ENCODE measurements at places on chromosomes 5 and 9. TPM values are rescaled to one million over a fixed set of nuclear protein-coding genes. Genes with fewer than 3 reads are reported as not detected.
A peak's percentile ranks its signal among the peaks of the same experiment; 100 is the strongest.

Gene TMEM245
- total RNA-seq, result 34.4 TPM

Gene CXXC5
- total RNA-seq, result 2.1 TPM

Gene SHISAL2B
- total RNA-seq, result not detected

Gene IFNE
- total RNA-seq, result not detected

Gene BTNL3
- total RNA-seq, result not detected

Gene MOCS2
- 25.9 TPM for total RNA-seq

- DNase-seq, result no peak
These were observed 505.9 kb upstream of the MEF2C start for GRCh38 chr5:89388872-89389271.

- DNase-seq, result no peak
These were observed 56.4 kb downstream of the LHFPL2 start for GRCh38 chr5:78591972-78592700.

DNA sequence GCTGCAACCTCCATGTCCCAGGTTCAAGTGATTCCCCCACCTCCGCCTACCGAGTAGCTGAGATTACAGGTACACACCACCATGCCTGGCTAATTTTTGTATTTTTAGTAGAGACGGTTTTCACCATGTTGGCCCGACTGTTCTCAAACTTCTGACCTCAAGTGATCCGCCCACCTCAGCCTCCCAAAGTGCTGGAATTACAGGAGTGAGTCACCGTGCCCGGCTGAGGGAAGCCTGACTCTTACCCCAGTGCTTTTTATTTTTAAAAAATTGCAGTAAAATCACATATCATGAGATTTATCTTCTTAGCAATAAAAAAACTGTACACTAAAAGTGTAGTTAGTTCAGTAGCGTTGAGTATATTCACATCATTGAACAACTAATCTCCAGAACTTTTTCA is 105.3 kb downstream of the SLIT3 start:
- no peak for DNase-seq

GRCh38 chr5:145960848-145961600 is 24.6 kb downstream of the SH3RF2 start:
- DNase-seq, result no peak

- DNase-seq, result no peak
These were observed 106.3 kb upstream of the IRX1 start for GRCh38 chr5:3489239-3489843.

- no peak for DNase-seq
These were observed 110.9 kb upstream of the ANKRD55 start for GRCh38 chr5:56343988-56344387.

- no peak for DNase-seq
These were observed 755.5 kb upstream of the ADAMTS16 start for GRCh38 chr5:4384649-4385048.

GRCh38 chr5:150656191-150657132 is 4.6 kb upstream of the MYOZ3 start:
- DNase-seq, result peak; percentile 75

DNA sequence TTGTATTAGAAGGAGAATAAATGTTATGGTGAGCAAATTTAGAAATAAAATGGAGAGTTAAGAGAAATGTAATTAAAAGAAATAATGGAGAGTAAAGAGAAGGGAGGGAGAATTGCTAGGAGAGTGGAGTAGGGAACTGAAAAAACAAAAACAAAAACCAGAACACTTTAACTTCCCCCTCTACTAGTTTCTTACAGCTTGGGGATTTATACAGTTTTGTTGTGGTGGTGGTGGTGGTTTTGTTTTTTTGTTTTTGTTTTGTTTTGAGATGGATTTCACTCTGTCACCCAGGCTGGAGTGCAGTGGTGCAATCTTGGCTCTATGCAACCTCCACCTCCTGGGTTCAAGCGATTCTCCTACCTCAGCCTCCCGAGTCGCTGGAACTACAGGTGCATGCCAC is 322.4 kb downstream of the TMEM167A start:
- no peak for DNase-seq

- DNase-seq, result no peak
These were observed 44.9 kb upstream of the SYNPO start for GRCh38 chr5:150595466-150596031.

GRCh38 chr5:124671193-124671592 is 75.2 kb downstream of the ZNF608 start:
- DNase-seq, result no peak

DNA sequence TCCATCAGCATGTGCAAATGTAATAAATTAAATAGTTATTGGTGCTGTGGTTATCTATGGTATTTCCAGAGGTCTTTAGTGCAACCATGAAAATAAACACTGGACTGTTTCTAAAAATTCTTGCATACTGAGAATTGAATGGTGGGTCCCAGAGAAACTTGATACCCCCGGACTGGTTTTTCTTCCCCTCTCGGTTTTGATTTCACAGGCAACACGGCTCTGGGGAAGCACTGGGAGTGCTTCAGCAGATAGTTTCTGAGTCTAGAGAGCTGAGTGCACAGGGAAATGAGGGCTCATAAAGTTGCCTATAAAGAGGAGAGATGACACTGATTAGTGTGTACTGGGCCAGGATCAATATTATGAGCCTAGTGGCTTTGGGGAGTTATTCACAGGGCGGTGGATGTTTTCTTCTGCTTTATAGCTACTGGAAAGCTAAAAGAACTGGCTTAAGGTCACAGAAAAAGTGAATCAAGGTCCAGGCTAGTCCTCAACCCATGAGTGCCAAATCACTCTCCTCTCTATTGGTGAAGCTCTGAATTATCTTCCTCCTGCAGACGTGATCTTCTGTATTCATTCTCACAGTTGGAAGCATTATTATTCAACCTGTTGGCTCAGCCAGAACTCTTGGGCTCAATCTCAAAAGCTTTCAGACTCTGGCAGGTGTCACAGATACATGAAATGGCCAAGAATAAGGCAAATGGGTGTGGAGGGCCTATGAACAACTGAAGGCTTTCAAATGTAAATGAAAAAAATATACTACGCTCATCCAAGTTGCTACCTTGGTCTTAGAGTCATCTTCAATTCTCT is 170.2 kb upstream of the HMHB1 start:
- no peak for DNase-seq

- no peak for DNase-seq
These were observed 6.0 kb downstream of the UGCG start for GRCh38 chr9:111902391-111903139.

- no peak for DNase-seq
These were observed 2.9 kb upstream of the SCAI start for GRCh38 chr9:125146247-125146646.

DNA sequence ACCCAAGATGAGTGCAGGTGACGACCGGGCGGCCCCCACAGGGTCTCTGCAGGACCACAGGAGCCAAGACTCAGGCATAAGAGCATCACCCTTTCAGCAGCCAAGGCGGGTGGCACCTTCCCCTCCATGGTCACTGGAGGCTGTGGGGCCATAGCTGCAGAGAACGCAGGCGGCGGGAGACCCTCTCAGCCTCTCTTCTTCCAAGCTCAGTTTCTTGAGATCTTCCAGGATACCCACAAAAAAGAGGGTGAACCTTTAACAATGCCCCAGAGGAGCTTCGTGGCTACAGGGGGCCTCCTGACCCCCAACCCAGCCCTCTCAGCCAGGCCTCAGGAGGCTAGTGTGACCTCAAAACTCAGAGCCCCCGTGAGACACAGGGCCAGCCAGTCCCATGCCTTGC is 5.8 kb upstream of the TBC1D9B start:
- no peak for DNase-seq

GRCh38 chr9:137188490-137189296 is at the start of the genes ANAPC2 and SSNA1:
TSS of gene ANAPC2 (minus strand) at chr9:137188560. CDS start at chr9:137188532, 28 bp downstream.
TSS of gene SSNA1 (plus strand) at chr9:137188676. CDS start at chr9:137188727, 51 bp downstream.
- DNase-seq, result peak; percentile 89

DNA sequence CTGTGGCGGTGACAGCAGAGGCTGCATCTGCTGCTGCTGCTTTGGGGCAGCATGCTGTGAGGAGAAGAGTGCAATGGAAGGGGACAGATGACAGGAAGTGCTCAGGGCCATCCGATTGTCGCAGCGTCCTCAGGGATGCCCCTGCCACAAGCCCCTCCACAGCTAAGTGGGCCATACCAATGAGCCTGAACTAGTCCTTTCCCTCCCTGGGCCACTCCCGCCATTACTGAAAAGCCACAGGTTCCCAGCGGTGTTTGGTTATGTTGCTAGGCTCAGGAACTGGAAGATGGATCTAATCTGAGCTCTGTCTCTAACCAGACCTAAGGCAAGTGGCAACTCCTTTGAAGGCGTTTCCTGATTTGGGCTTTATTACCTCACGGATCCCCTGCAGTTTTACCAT is 109.2 kb downstream of the GAPVD1 start:
- no peak for DNase-seq

GRCh38 chr9:89606049-89606623 is 1.3 kb downstream of the GADD45G start:
- DNase-seq, result peak; percentile 28

DNA sequence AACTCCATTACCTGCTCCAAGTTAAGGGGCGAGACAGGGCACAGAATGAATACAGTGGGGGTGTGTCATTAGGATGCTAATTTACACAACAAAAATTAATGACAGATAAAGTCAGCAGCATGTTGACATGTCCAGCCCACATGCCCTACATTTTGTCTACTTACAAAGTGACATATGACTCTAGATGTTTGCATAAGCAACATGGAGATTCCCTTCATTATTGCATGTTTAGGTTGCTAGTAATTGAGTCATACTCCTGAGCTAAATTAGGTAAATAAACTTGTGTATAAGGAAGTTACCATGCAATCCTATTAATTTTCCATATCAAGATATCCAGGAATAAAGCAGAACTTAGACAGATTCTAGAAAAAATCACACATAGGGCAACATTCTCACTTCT is 232.2 kb downstream of the PDE4D start:
- DNase-seq, result no peak

DNA sequence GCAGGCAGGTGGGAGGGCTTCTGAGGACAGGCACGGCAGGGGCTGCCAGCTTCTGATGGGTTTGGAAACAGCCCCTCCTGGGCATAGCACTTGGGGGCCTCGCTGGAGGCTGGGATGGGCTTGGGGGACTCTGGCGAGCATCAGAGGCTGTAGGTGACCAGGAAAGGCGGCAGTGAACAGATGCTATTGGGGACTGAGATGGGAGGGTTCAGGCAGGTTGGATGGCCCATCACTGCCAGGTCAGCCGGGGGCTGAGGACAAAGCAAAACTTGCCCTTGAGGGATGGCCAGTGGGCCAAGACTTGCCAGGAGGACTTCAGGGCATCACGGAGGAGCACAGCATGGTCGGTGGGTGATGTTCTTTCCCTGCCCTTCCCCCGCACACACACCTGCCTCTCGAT is 6.7 kb downstream of the AIF1L start:
- no peak for DNase-seq

DNA sequence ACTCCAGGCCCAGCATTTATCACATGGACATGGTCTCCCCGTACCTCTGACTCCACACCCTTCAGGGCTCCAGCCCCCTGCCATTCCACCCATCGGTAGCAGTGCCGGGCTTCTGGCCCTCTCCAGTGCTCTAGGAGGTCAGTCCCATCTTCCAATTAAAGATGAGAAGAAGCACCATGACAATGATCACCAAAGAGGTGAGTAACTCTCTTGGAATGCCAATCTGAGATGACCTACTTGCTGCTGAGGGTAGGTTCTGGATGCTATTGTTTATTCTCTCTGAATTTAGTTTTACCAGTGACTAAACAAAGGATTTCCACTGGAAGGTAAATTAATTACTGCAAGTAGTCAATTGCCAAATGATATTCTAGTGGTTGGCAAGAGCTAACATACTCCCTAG is 80.8 kb downstream of the TLE4 start:
- no peak for DNase-seq

GRCh38 chr5:145979270-145980223 is 43.2 kb downstream of the SH3RF2 start:
- no peak for DNase-seq

DNA sequence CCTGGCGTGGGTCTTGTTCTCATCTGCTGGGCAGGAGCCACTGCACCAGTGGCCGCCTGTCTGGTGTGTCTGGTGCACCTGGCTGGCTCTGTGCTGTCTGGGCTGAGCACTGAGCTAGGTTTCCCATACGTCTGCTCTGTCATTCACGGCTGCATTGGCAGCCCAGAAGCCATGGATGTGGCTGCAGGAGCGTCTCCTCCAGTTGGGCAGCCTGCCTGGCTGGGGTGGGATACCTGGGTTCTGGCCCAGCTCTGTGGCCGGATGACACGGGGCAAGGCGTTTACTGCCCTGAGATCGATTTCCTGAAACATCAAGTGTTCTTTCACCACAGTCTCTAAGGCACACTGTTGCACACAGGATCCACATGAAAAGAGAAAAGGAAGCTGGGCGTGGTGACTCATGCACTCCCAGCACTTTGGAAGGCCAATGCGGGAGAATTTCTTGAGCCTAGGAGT is 25.5 kb upstream of the SLC25A51 start:
- DNase-seq, result no peak
